ENCODE measurements at places on chromosomes 12 and 14.
A peak's percentile ranks its signal among the peaks of the same experiment; 100 is the strongest.

DNA sequence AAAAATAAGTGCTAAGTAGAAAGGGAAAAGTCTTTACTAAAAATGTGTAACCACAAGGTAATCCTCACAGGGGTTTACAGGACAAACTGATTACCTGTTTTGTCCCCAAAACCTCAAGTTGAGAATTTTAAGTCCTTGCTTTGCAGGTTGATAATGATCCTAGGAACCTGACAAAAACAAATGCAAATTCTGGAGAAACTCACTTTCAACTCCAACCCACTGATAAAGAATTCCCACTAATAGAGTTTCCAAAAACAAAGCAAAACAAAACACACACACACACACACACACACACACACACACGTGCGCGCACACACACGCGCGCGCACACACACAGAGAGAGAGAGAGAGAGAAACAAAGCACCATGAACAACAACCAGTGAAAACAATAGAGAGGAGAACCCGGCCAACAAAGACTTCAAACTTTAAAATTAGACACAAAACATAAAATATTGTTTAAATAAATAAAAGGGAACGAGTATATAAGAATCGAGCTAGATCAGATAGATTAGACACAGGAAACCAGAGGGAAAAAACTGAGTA, 187.0 kb upstream of the FOXN3 start:
- no peaks in the 10 kb centered on the region for H3K27me3 ChIP-seq
- no peak overlapping the region for H3K4me3 ChIP-seq
- no peak for DNase-seq
- H3K36me3 ChIP-seq, result no peaks in the 10 kb centered on the region
- no peaks in the 10 kb centered on the region for H3K4me1 ChIP-seq

DNA sequence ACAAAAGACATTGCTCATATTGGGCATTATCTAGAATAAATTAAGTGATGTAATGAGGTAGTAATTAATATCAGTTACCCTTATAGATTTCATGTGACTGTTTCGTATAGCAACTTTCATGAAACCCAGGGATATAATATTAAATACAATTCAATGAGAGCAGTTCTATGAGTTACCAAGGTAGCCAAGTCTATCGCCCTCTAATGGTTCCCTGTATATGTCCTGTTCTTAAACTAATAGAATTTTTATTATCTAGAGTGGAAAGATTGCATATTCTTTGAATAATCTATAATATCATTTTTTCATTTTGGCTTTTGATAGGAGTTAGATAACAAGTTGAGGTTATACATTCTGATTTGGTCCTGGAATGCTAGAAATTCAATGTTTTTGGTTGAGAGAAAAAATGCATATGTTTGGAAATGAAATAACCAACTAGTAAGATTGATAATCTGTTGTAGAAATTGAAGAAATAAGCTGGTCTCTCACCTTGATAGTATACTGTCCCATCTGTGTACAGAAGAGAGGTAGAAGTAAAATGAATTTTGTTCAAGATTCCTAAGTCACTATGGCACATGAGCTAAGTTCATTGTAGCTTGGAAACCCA, 59.7 kb downstream of the SCFD1 start:
- no peaks in the 10 kb centered on the region for H3K4me1 ChIP-seq
- no peak for DNase-seq
- H3K27ac ChIP-seq, result no peak overlapping the region
- peaks cover 36% of the 10 kb centered on the region for H3K36me3 ChIP-seq
- H3K27me3 ChIP-seq, result no peaks in the 10 kb centered on the region
- no peak overlapping the region for H3K4me3 ChIP-seq

- no peak overlapping the region for H3K27ac ChIP-seq
- H3K4me3 ChIP-seq, result no peak overlapping the region
- peaks cover 14% of the 10 kb centered on the region for H3K27me3 ChIP-seq
- DNase-seq, result no peak
These were observed 15.1 kb downstream of the CD9 start for GRCh38 chr12:6215120-6215807.

DNA sequence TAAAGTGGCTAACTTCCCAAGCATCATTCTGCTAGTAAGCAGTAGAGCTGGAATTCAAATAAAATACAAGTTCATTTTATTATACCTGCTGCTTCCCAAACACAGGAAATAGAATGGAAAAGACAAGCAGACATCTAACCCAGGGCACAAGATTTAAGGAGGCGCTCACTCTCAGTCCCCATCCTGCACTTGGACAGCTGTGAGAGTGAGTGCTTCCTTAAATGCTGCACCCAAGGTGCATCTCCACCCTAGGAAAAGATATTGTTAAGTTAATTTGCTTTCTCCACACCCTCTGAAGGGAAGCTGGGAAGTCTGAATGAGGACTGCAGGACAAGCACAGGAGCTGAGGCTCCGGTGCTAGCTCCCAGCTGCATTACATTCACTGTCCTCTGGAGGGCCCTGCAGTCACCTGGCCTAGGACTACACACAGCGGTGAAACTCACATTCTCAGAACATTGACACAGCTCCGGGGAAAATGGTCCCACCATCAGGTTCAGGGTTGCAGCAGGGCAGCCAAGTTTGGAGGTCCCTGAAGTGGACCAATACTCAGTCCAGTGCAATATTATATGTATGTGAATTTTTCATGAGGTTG, 14.2 kb downstream of the HEBP1 start:
- H3K27ac ChIP-seq, result no peak overlapping the region
- H3K27me3 ChIP-seq, result no peaks in the 10 kb centered on the region
- no peaks in the 10 kb centered on the region for H3K4me1 ChIP-seq
- DNase-seq, result peak; percentile 26
- no peak overlapping the region for H3K4me3 ChIP-seq

DNA sequence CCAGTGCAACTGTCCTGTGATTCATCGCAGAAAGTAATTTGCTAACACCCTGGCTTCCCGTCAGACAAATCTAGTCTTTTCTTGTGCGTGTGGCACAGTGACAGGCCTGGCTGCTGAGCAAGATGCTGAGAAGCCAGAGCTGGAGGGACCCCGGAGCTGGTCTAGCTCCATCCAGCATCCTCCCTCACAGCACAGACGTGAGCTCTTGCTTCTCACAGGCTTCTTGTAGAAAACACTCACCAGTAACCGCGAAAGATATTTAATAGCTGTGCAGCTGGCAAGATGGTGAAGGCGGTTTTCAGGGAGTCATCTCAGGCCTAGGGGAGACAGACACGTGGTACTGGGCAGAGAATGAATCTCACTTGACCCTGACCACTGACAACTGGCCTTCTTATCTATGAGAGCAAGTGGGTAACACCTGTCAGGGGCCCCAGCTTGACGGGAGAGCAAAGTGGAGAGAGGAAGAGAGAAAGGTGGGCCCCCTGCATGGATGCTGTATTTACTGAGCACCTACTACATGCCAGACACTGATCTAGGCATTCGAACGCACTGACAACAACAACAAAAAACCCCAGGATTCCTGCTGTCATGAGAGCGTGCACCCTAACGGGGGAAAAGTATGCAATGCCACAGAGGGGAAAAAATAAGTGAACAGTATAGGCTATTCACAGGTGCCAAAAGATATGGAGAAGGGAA, 63.3 kb downstream of the CCDC88C start:
- peaks cover 10% of the 10 kb centered on the region for H3K4me1 ChIP-seq
- H3K27ac ChIP-seq, result no peak overlapping the region
- no peak overlapping the region for H3K4me3 ChIP-seq
- DNase-seq, result no peak
- no peaks in the 10 kb centered on the region for H3K27me3 ChIP-seq
- H3K36me3 ChIP-seq, result peaks cover 5% of the 10 kb centered on the region

DNA sequence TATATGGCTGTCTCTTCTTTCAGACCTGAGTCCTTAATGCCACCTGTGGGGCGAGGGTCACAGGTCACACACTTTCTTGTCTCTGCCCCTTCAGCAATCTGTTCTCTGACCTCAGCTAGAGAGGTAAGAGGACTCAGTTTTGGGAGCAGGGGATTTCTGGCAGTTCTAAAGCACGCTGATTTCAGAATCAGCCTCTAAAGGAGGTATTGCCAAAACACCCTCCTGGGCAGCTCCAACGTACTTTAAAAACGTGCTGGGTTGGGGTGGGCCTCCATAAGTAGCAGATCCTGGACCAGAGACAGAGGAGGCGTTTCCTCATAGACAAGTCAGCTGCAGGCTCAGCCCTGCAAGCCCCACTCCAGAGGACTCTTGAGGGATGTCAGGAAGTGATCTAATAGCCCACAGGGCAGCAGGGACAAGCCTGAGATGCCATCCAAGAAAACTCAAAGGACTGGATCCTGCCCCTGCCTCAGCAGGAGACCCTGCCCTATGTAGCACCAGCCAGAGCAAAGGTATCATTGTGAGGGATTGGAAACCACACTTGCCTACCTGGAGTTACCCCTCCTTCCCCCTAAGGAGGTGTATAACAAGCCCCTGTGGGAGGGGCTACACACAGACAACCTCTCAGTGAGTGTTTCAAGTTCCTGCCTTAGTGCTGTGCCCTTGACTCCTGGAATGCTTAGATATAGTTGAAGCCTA, 8.5 kb downstream of the CTDSP2 start:
- no peak for DNase-seq
- H3K36me3 ChIP-seq, result peaks cover 15% of the 10 kb centered on the region
- H3K4me3 ChIP-seq, result no peak overlapping the region
- peaks cover 63% of the 10 kb centered on the region for H3K4me1 ChIP-seq
- no peaks in the 10 kb centered on the region for H3K27me3 ChIP-seq

- no peak for DNase-seq
- H3K36me3 ChIP-seq, result no peaks in the 10 kb centered on the region
- no peak overlapping the region for H3K4me3 ChIP-seq
- H3K27ac ChIP-seq, result no peak overlapping the region
- no peaks in the 10 kb centered on the region for H3K27me3 ChIP-seq
- no peaks in the 10 kb centered on the region for H3K4me1 ChIP-seq
These were observed 735.5 kb downstream of the MED13L start for GRCh38 chr12:115541891-115542421.

DNA sequence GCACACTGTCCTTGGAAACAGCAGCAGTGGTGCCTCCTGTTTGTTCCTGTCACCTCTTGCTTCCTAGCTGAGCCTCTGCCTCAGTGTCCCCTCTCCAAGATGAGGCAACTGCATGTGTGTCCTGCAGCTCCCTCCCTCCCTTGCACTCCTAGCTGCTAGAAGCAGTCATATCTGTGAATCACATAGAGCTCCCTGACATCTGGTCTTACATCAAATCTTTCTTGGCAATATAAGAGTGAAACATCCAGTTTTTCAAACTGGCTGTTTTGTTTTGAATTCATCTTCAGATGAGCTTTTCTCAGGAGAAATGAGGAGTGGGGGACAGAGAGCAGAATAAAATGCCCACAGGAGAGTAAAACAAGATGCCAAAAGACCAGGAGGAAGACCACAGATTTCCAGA, 103.7 kb downstream of the VCPKMT start:
- H3K27ac ChIP-seq, result no peak overlapping the region
- H3K27me3 ChIP-seq, result no peaks in the 10 kb centered on the region
- no peak overlapping the region for H3K4me3 ChIP-seq
- H3K36me3 ChIP-seq, result no peaks in the 10 kb centered on the region
- DNase-seq, result no peak
- no peaks in the 10 kb centered on the region for H3K4me1 ChIP-seq

- H3K27ac ChIP-seq, result no peak overlapping the region
- H3K27me3 ChIP-seq, result peaks cover 55% of the 10 kb centered on the region
- no peak overlapping the region for H3K4me3 ChIP-seq
These were observed 156.0 kb upstream of the DIO3 start for GRCh38 chr14:101405171-101405883.

GRCh38 chr12:132322206-132323132, 6.9 kb downstream of the GALNT9 start:
- no peak for DNase-seq
- H3K27ac ChIP-seq, result no peak overlapping the region
- no peak overlapping the region for H3K4me3 ChIP-seq
- H3K36me3 ChIP-seq, result no peaks in the 10 kb centered on the region
- H3K27me3 ChIP-seq, result peaks cover 91% of the 10 kb centered on the region

DNA sequence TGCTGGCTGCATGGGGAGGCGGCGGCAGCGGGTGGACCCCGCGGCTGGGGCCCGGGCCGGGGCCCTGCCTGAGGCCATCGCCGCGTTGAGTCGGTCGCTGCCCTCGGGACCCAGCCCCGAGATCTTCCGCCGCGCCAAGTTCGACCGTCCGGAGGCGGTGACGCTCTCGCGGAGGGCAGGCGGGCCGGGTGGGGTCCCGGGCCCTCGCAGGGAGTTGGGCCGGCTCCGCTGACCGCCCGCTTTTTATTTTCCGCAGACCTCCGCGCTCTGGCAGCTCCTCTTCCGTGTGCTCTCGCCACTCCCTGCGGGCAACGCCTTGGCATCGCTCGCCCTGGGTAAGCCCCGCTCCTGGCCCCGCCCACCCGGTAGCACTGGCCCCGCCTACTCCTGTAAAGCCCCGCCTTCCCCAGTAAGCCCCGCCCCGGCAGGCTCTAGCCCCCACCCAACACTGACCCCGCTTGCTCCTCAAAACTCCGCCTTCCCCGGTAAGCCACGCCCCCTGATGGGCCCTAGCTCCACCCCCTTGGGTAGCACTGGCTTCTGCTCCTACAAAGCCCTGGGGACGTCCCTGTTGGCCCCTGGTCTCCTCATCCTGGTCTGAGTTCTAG, 424 bp downstream of the TEDC1 start:
- peak overlapping the region; percentile 87 for H3K27ac ChIP-seq
- no peaks in the 10 kb centered on the region for H3K27me3 ChIP-seq
- DNase-seq, result peak; percentile 86
- peak overlapping the region; percentile 83 for H3K4me3 ChIP-seq
- no peaks in the 10 kb centered on the region for H3K4me1 ChIP-seq
- peaks cover 2% of the 10 kb centered on the region for H3K36me3 ChIP-seq

GRCh38 chr12:122861587-122861970, 26.3 kb downstream of the HIP1R start:
- H3K4me3 ChIP-seq, result no peak overlapping the region
- H3K27ac ChIP-seq, result no peak overlapping the region
- DNase-seq, result no peak
- peaks cover 32% of the 10 kb centered on the region for H3K36me3 ChIP-seq
- no peaks in the 10 kb centered on the region for H3K27me3 ChIP-seq

DNA sequence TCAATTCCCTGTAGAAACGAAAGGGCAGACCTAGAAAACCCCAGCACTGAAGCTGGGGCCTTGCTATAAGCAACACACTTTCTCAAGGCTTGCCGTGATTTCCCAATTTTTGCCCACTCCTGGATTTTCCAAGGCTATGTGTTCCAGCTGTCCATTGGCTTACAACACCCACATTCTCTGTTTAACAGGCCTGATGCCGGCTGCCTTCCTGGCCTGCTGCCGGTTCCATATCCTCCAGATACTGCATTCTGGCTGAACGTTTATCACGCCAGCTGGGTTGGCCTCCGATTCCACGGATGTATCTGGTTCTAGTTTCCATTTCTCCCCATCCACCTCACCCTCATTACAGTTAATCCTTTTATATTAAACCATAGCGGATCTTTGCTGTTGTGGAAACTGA, 2.0 kb upstream of the PCNX1 start:
- DNase-seq, result no peak
- H3K4me3 ChIP-seq, result no peak overlapping the region
- H3K36me3 ChIP-seq, result no peaks in the 10 kb centered on the region

Data from K562 (cell line).